ENCODE measurements at places on chromosomes 6 and 20. TPM values are rescaled to one million over a fixed set of nuclear protein-coding genes. Genes with fewer than 3 reads are reported as not detected.

ZNF343 gene
- total RNA-seq = 10.3 TPM

DLGAP4 gene
- 19.8 TPM for total RNA-seq

CCN6 gene
- not detected for total RNA-seq

LPA gene
- not detected for total RNA-seq

PRICKLE4 gene
- 1.3 TPM for total RNA-seq

GNMT gene
- 0.09 TPM for total RNA-seq

CD109 gene
- 15.4 TPM for total RNA-seq

GHRH gene
- total RNA-seq = not detected

HCK gene
- total RNA-seq = not detected

FNDC1 gene
- not detected for total RNA-seq

RAET1L gene
- total RNA-seq = not detected

SFTA2 gene
- not detected for total RNA-seq

OR12D3 gene
- not detected for total RNA-seq

HIVEP2 gene
- total RNA-seq = 1.9 TPM

RSPO4 gene
- not detected for total RNA-seq

OPRL1 gene
- total RNA-seq = 2.6 TPM

GPLD1 gene
- 0.18 TPM for total RNA-seq

HEY2 gene
- 1.1 TPM for total RNA-seq

ULBP3 gene
- 9.2 TPM for total RNA-seq

MICB gene
- total RNA-seq = 15.7 TPM

ACAT2 gene
- 37.0 TPM for total RNA-seq

RNF182 gene
- under 0.01 TPM for total RNA-seq

ZBTB46 gene
- 7.8 TPM for total RNA-seq

ADGRF1 gene
- not detected for total RNA-seq

ELOVL4 gene
- 0.94 TPM for total RNA-seq

TFAP2D gene
- total RNA-seq = not detected

ERVFRD-1 gene
- total RNA-seq = not detected

All from endothelial cell of coronary artery (primary cell).